ENCODE measurements at places on chromosomes 5 and 9.

- no peak for DNase-seq
Observed at GRCh38 chr9:6938447-6938846, 180.7 kb downstream of the KDM4C start.

- DNase-seq, result no peak
Observed at GRCh38 chr5:16913187-16914107, 22.6 kb downstream of the MYO10 start.

DNA sequence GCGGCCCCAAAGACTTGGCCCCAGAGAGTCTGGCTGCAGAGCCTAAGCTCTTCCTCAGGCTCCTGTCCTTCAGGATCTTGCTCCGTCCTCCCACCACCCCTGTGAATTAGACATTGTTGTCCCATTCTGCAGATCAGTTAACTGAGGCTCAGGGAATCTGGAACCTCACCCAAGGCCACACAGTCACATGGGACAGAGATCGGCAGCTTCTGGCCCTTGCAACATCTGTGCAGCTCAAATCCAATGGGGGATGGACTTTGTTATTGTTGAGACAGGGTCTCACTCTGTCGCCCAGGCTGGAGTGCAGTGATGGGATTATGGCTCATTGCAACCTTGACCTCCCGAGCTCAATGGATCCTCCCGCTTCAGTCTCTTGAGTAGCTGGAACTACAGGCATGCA, 23.9 kb upstream of the LAMC3 start:
- DNase-seq, result no peak

GRCh38 chr9:89951675-89952074, 346.9 kb downstream of the GADD45G start:
- no peak for DNase-seq

DNA sequence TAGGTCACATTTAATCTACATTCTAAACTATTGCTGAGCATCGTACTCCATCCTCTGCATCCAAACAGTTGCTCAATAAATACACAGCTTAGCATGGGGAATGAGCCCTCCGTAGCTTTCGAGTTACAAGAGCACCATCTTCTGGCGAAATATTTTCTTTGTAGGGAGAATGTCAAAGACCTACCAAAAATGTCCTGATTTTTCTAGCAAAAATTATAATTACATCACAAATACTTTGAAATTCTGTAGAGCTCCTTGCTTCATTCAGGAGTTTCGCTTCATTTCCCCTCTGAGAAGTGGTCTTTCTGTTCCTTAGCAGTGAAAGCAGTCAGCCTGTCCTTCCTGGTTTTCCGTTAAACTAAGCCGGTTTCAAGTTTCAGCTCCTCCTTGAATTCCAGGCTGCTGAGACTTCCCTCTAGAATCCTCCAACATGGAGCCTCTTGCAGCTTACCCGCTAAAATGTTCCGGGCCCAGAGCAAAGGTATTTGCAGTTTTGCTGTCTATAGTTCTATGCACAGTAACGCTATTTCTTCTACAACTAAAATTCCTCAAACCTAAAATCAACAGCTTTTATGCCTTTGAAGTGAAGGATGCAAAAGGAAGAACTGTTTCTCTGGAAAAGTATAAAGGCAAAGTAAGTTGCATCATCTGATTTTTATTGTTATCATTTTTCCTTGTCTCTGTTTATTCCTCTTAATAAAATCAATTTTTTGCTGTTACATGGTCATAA, at the start of gene GPX8:
TSS of gene GPX8 (plus strand) at position 409 of the 730 bp plus-strand sequence. CDS start at position 431, 22 bp downstream.
- no peak for DNase-seq

DNA sequence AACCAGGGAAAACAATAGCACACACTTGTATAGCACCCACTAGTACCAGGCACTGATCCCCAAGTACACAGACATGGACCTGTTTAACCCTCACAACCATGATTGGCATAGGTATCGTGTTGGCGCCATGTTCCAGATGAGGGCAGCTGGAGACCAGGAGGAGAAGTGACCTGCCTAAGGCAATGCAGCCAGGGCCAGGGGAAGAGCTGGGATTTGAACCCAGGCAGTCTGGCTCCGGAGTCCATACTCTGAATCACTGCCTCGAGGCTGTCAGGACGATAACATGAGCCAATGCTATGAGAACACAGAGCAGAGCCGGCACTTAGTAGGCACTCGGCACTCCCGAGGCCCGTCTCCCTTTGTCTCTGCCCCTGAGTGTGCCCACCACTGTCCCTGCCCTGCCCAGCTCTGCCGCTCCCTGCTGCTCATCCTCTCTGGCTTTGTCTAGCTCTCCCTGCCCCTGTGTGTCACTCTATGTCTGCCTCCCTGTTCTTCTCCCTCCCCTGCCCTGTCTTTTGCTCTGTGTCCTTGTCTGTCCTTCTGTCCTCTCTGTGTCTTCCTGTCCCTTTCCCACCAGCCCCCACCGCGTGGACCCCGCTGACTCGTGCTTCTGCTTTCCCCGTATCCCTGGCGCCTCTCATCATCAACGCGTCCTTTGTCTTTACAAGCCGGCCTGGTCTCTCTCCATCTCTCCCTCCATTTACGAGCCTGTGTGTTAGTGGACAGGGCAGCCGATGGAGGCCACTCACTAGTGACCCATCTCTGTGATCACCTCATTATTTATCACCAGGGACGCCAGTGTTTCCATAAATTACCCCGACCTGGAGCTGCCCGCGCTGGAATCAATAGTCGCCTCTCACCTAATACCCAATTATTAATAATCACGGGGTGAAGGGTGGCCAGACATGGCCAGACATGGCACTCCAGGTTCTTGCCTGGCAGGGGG, 99.4 kb upstream of the MVB12B start:
- no peak for DNase-seq

- DNase-seq, result no peak
Observed at GRCh38 chr5:160484678-160485077, 63.0 kb downstream of the PTTG1 start.

GRCh38 chr5:176400382-176401156, 12.0 kb downstream of the HIGD2A start:
- DNase-seq, result no peak

All from SK-N-DZ (cell line).